ENCODE measurements at places on chromosomes 5 and 9. TPM values are rescaled to one million over a fixed set of nuclear protein-coding genes. Genes with fewer than 3 reads are reported as not detected.

NADK2 gene
- 24.4 TPM for total RNA-seq

CYLC2 gene
- not detected for total RNA-seq

NPR2 gene
- total RNA-seq, result 47.4 TPM

GRCh38 chr9:3288686-3289085 lies 237.1 kb downstream of the RFX3 start:
- no peak for DNase-seq

GRCh38 chr9:94606646-94607422 lies 13.2 kb upstream of the FBP2 start:
- DNase-seq, result no peak

DNA sequence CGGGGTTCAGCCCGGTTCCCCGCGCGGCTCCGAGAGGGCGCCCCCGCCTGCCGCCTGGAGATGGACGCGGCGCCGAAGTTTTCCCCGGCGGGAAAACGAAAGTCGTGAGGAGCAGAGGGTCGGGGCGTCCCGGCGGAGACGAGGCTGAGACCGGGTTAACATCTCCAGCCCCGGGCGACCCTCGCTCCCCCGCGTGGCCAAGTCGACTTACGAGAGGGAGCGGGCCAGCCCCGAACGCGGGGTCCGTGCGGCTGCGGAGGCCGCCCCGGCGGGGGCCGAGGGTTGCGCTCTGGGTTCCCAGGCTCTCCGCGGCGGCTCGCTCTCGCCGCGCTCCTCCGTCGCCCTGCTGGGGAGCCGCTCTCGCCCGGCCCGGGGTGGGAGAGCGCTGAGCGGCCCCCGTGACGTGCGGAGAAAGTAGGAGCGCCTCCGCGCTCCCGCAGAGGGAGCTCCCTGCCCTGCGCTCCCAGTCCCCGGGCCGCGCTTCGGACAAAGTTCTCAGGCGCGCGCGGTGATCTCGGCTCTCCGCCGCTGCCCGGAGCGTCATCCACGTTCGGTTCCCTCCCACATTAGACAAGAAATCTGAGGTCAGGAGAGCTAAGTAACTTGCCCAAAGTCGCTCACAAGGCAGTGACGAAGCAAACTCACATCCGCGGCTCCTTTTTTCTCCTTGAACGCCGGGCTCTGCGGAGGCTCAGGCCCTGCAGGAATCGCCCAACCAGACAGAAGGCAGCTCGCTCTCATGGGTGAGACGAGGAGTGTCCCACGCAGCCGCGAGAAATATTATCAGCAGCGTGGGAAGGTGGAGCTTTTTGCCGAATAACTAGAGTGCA lies 1.2 kb upstream of the GCNT4 start:
- peak; percentile 65 for DNase-seq

GZMA gene
- not detected for total RNA-seq

GRCh38 chr9:2611961-2612360 lies 9.6 kb upstream of the VLDLR start:
- no peak for DNase-seq

DNA sequence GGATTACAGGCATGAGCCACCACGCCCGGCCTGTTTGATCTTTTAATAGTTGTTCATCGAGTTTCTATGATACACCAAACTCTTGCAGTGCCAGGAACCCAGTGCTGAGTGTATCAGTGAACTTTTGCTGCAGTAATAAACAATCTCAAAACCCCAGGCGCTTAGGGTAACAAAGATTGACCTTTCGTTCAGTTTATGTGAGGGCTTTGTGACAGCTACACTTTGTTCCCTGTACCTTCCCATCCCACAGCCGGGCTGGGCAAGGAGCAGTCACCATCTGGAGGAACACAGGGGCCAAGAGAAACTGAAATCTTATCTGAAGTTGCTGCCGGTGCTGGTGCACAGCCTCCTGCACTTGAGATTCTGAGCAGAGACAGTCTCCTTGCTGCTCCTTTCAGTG lies 17.2 kb upstream of the WNK2 start:
- DNase-seq, result no peak

DNA sequence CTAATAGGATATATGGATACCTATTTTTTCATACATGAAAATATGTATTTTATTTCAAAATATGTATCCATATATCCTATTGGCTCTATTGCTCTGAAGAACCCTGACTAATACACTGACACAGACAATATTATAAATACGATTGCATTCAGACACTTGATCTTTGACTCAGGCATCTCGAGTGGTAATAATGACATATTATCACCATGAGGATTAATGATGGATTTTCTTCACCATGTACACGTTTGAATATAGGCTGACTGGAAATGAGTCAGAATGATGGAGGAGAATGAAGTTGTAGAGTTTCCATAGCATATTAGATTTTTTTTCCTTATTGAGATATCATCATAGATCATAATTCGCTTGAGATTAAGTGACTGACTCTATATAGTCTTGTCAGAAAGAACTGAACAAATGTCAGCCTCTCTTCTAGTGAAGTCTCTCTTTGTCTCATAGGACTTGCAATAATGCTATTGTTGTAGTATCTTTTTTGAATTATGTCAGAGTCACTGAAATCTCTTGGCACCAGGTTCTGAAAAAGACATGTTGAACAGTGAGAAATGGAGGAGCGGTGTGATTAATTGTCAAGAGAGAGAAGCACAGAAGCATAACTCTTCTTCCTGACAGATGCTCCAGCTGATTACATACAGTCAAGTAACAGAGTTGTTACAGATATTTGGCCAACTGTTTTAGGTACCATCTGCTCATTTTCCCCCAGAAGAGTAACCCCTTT lies 41.4 kb upstream of the SLCO6A1 start:
- no peak for DNase-seq

ZDHHC11B gene
- total RNA-seq, result under 0.01 TPM

OR13F1 gene
- not detected for total RNA-seq

- no peak for DNase-seq
Measured at GRCh38 chr9:13432904-13433303, 153.4 kb upstream of the MPDZ start.

EDIL3 gene
- total RNA-seq, result 9.2 TPM
